EH (cell line): ENCODE measurements at places on chromosomes 12 and 14.

DNA sequence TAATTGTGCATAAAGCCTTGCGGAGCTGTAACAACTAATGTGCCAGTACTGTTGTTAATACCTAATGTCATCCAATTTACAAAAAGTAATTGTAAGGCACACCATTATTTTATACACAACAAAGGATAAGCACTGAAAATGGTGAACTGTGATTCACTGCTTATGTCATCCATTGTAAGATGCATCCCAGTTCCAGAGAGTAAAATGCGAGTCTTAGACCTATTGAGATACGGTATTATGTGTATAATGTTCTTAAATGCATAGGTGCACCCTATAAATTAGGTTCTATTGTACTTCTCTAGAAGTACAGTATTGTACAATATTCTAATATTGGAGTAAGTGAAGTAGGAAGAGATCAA, 406 bp downstream of the PARP2 start:
- no peak for DNase-seq

- no peak for DNase-seq
Observed at GRCh38 chr12:109709401-109709991, 4.1 kb upstream of the FAM222A start.

GRCh38 chr14:87617079-87617478, 375.9 kb downstream of the GALC start:
- DNase-seq = no peak

- DNase-seq = no peak
Observed at GRCh38 chr12:57741844-57742738, 2.7 kb upstream of the TSPAN31 start.

DNA sequence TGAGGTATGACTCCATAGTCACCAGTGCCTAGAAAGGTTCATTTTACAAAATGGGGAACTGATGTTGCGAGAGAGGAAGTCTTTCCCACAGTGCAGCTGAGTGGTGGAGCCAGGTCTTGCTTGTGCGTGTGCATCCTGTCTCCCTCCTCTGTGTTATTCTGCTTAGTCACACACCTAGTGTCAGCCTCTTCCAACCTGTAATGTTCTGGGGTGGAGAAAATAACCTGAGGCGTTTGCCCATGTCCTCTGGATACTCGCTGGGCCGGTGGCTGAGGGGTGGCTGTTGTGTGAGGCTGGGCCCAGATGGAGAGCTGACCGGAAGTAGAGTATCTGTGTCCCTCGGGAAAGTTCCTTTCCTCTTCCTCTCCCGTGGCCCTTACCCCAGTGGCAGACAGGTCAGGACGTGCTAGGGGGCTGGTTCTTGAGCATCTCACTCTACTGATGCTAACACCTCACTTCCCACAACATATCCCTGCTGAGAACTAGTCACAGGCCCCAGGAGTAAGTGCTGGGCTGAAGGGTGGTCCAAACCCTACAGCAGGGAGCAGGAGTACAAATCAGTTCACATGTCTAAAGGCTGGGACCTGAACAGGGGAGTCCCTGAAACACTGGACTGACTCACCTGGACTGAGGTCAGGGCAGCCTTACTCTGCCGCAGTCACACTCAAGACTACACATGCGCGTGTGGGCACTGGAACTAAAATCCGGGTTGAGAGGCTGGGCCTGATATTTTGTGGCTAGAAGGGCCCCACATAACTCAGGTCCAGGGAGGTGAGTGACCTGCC, 7.0 kb downstream of the MLF2 start:
- DNase-seq = no peak

GRCh38 chr14:32383364-32384009, 54.4 kb downstream of the AKAP6 start:
- DNase-seq = no peak

DNA sequence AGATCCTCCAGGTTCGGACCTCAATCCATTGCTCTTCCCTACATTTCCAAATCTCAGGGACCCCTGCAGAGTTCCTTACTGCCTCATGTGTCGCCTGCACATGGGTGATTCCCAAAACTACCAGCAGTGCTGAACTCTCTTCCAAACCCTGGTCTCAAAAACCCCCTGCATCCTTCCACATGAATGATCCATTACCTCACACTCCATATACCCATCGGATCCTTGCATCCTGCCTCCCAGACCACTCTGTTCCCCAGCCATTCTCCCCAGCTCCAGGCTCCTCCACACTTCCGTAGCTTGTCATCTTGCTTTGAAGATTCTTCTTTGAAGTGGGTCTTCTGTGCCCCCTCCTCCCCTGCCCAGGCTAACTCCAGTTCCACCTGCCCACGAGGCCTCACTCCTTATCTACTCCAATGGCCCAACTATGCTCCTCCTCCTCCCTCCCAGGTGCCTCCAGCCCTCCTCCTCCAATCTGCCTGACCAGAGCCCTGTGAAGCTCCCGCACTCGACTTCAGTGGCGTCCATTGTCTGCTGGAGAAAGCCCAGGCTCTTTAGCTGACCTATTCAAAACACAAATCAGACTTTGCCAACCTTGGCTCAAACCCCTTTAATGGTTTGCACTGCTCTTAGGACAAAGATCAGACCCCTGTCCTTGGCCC, 13.8 kb downstream of the RAPGEF3 start:
- DNase-seq = no peak

GRCh38 chr12:109927622-109928021, 27.5 kb downstream of the TCHP start:
- peak; percentile 62 for DNase-seq

- DNase-seq = no peak
Observed at GRCh38 chr12:33226671-33227070, 212.9 kb downstream of the SYT10 start.

DNA sequence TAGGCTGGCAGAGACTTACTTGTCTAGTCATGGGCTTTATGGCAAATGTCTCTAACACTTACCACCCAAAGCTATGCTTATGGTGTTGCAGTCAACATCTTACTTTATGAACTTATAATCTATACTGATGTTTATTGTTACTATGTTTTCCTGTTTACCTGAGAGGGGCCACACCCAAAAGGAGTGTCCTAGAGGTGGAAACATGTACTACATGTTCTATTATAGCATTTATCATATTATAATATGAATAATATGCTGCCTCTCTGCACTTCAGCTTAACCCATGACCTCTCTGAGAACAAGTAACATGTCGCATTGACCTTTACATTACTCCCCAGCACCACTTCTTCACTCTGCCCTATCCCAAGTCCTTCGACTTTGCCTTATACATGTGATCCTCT, 501.8 kb downstream of the ETNK1 start:
- no peak for DNase-seq

DNA sequence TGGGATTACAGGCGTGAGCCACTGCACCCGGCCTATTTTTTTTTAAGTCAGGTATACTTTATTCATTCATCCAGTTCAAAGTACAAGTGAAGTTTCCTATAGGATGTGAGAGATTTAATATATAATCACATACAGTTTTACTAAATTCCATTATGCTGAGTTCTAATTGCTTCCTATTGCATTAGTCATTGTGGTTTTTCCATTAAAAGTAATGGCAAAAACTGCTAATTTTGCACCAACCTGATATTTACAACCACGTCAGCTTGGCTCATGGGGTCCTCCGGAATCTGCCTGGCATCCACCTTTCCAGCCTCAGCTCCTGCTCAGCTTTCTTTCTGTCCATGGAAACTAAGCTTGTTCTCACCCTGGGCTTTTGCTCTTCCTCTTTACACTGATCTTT, 67.0 kb upstream of the CSRP2 start:
- DNase-seq = peak; percentile 75

GRCh38 chr14:55120571-55121495, 8.2 kb upstream of the LGALS3 start:
- no peak for DNase-seq
